ENCODE measurements at places on chromosomes 6 and 20. TPM values are rescaled to one million over a fixed set of nuclear protein-coding genes. Genes with fewer than 3 reads are reported as not detected.

The EPPIN gene
- total RNA-seq, result not detected

The ADAM33 gene
- total RNA-seq, result 0.88 TPM

The CTCFL gene
- not detected for total RNA-seq

The TRIM40 gene
- not detected for total RNA-seq

The PKIB gene
- 5.5 TPM for total RNA-seq

The TFB1M gene
- 16.3 TPM for total RNA-seq

The APOBEC2 gene
- total RNA-seq, result 2.7 TPM

The NNAT gene
- not detected for total RNA-seq

The ENPP4 gene
- 5.4 TPM for total RNA-seq
